ENCODE measurements at places on chromosomes 3 and 15.
A peak's percentile ranks its signal among the peaks of the same experiment; 100 is the strongest.

GRCh38 chr15:48603123-48603500 is 42.4 kb downstream of the FBN1 start:
- no peak for DNase-seq

DNA sequence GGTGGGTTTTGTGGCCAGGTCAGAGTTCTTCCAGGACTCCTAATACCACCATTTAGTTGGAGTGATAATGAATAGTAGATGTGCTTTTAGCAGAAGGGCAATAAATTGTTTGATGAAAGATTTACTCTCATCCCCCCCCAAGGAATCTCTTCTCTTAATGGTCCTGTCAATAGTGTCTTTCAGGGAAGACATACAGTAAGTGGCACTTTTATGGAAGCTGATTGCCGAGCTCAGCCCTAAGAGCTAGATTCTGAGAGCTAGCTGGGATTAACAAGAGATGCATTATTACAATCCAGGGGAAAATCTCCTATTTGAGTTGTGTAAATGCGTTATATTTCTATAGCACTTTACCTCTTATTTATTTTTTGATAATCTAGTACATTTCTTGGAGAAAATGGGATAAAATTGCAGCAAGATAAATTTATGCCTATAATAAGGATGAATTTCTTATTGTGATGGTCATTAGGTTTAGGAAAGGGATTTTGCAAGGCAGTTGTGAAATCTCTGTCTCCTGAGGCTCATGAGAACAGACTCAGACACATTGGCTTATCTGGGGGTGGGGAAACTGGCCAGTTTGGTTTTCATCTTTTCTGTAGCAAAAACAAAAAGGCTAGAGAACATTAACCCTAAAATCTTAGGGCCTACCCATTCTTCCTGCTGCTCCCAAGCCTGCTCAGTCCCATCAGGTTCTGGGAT is 41.6 kb upstream of the CLSTN2 start:
- DNase-seq: no peak

GRCh38 chr15:63203451-63204090 is 14.2 kb downstream of the RAB8B start:
- no peak for DNase-seq

- no peak for DNase-seq
Measured at GRCh38 chr3:48013288-48013980, 2.8 kb downstream of the MAP4 start.

DNA sequence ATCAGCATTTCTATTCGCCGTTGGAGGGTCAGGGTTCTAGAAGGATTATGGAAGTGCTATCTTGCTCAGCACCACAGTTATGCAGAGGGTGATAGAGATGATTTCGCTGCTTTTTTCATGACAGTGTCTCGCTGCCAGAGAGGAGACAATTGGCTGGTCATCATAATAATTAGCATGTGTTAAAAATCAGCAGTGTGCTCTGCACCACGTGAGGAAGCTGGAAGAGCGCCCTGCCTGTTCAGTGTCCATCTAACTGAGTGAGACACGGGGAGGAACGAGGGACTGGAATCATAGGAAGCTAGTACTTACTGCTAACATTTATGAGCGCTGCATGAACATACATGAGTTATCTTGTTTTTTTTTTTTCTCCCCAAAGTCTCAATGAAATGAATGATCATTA is 116.2 kb upstream of the PLAAT1 start:
- no peak for DNase-seq

GRCh38 chr3:136751316-136752171 is 634 bp downstream of the STAG1 start:
- peak; percentile 83 for DNase-seq

DNA sequence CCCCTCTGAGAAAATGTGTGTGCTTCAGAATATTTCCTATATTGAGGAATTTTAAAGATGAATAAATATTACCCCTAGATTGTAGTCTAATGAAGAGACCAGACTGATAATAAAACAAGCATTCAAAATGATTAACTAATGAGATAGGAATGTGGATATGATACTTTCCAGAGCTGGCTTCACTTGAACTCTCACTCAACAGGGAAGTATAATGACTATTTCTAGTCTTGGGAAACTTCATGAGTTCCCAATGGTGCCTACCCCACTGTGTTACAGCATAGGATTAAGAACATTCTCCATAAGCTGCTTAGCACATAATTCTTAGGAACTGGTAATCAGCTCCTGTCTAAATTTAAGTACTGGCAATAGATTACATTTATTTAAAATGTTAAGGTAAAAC is 261.5 kb upstream of the ZNF385D start:
- DNase-seq: no peak

- DNase-seq: no peak
Measured at GRCh38 chr3:169179722-169180121, 483.8 kb downstream of the MECOM start.

DNA sequence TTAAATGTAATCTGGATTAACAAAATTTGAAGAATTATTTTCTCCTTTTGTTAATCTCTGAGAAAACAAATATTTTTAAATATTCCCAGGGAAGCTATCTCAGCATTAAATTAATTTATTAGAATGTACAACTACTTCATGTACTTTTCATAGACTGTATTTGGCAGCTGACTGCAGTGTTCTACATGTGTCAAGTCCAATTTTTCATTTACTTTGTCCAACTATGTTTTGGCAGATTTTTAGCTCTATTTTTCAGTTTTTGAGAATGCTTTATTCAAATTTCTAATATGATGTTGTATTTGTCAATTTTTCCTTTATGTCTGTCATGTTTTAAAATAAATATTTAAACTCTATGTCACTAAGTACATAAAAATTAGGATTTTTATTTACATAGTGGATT is 925.1 kb downstream of the OTOL1 start:
- DNase-seq: no peak

DNA sequence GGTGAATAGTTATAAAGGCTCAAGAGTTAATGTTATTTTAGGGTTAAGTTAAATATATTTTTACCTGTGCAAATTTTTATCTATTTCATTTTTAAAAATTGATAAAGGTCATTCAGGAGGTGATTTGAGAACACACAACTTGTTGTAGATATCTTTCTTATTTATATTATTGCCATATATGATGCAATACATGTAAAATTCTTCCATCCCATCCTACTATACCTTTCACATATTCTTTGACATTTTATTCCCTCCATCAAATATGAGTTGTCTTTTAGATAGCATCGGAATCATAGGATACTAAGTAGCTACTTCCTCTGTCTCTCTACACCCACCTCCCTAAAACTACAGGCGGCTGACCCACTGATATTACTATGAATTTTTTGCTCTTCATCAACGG is 734.1 kb downstream of the FHIT start:
- no peak for DNase-seq

DNA sequence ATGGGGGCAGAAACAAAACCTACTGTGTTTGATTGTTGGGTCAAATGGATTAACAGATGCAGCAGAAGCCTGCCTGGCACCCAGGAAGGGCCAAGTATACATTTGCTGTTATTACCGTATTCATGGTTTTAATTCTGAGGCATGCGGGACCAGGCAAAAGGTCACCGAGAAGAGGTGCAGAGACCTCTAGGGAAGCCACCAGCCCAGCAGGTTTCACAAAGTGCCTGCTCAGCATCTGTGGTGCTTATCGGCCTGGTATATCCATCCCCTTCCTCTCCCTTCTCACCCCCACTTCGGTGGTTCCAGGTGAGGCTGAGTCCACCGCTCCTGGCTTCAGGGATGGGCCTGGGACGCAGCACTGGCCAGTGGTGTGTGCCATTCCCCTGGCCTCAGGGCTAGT is 13.1 kb downstream of the TPRA1 start:
- no peak for DNase-seq

GRCh38 chr3:171704002-171704401 is 106.3 kb downstream of the PLD1 start:
- peak; percentile 30 for DNase-seq

DNA sequence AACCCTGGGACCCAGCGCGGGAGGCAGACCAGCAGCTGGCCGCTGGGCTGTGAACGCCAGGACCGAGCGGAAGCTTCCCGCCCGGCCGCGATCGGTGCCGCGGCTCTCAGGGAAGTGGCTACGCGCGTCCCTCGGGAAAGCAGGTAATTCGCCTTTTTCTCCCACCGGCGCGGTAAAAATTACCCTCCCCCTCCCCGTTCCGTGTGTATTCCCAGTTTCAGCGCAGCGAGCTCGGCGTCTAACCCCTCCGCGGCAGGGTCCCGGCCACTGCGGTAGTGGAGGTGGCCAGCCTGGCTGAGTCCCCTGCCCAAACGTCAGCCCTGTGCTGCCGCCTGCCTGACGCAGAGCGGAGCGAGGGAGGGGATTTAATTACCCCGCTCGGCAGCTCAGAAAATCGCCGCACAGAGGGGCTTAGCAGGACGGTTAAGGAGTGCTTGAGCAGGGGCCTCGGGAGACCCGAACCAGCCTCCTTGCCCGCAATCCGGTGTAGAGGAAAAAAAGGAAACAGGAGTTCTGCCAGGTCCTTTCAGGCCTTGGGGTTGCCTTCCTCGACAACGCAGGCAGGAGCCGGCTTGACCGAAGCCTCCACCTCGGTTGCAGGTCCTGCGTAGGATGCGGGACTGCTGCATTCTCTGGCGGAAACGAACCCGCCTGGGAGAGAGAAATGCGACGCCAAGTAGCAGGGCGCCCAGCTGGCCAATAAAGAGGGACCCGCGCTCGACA is 2.9 kb downstream of the GATA2 start:
- peak; percentile 89 for DNase-seq

DNA sequence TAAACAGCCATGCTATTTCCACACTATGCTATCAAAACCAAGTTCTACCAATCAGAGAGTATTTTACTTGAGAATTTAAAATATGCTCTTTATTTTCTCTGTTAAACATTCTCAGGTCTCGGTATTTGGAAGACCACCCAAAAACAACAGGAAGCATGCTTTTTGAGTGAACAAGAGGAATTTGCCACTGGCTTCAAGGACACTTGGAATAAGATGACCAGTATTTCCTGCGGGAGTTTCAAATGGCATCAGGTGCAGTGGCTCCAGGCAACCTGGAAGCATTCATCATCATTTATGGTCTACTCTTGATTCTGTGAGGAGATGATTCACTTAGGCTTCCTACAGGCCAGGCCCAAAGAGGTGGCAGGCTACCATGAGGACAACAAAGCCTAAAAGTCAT is 305.7 kb upstream of the ATP11B start:
- no peak for DNase-seq

DNA sequence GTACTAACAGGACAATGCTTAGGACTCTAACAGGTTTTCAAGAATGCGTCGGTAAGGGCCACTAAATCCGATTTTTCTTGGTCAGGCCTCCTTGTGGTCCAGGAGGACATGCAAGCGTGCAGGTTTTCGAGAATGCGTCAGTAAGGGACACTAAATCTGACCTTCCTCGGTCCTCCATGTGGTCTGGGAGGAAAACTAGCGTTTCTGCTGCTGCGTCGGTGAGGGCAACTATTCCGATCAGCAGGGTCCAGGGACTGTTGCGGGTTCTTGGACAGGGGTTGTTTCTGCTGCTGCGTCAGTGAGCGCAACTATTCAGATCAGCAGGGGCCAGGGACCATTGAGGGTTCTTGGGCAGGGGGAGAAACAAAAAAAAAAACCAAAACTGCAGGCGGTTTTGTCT is 7.8 kb upstream of the UBP1 start:
- DNase-seq: no peak

DNA sequence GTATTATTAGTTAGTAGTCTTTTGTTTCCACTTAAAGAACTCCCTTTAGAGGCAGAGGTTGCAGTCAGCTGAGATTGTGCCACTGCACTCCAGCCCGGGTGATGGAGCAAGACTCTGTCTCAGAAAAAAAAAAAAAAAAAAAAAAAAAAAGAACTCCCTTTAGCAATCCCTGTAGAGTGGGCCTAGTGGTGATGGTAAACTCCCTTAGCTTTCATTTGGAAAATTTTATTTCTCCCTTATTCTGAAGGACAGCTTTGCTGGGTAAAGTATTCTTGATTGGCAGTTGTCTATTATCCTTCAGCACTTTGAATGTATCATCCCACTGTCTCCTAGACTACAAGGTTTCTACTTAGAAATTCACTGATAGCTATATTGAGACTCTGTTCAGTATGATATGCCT is 46.0 kb downstream of the RPL39L start:
- no peak for DNase-seq

DNA sequence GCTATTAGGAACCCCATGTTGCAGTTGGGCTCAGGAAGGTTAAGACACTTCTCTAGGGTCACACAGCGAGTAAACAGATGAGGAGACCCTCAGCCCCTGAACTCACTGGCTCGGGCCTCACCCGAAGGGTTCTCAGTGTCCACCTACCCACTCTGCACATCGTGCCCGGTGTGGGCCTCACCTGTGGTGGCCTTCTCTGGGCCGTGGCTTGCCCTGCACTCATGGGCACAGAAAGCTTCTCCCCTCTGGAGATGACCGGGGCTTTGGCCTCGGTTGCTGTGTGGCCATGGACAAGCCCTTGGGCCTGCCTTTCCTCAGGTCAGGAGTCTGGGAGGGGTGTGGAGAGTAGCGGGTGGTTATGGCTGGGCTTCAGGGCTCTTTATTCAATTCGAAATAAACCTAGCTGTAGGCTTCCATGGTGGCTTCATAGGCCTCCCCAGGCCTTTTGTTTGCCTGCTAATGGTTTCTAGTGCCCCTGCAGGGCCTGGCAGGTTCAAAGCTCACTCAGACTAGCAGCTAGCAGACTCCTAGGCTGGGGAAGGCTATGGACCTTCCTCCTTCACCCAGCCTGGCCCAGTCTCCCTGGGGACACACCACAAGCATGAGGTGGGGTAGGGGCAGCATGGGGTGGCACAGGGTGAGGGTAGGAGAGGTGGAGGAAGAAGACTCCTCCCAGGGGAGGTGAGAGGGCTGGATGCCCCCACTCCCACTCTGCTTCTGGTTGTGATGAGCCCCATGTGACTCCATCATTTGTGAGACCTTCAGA is 103.1 kb downstream of the LINGO1 start:
- DNase-seq: no peak

GRCh38 chr3:12195231-12195630 is 36.5 kb upstream of the TIMP4 start:
- no peak for DNase-seq

DNA sequence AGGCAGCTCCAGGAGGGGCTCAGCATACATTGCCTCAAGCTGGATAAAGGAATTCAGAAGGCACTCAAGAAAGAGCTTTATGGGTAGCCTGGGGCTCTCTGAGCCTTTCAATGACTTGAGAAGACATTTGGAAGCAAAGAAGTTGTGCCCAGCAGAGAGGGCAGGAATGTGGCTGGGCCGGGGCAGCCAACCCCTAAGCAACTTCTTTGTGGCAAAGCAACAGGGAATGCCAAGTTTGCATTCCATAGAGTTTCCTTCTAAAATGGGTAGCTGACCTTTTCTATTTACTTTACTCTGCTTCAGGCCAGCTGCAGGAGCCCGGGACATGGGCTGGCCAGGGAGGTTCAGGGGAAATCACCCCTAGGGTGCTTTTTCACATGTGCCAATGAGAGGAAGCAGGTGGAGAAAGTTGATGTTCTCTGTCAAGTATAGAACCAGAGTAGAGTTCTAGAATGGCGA is 45.6 kb downstream of the CCDC12 start:
- DNase-seq: no peak
